ENCODE measurements at places on chromosomes 2 and 18. TPM values are rescaled to one million over a fixed set of nuclear protein-coding genes. Genes with fewer than 3 reads are reported as not detected.

Gene MC2R
- polyA plus RNA-seq = 48.4 TPM

Gene IL1B
- 5.9 TPM for polyA plus RNA-seq

Gene RPRM
- 1.4 TPM for polyA plus RNA-seq

Gene CDH2
- 166 TPM for polyA plus RNA-seq

Gene AQP12B
- polyA plus RNA-seq = 0.48 TPM

Gene ALK
- 0.34 TPM for polyA plus RNA-seq

Gene IL36G
- polyA plus RNA-seq = not detected

Gene PLA2R1
- 7.3 TPM for polyA plus RNA-seq

Gene CRYGC
- not detected for polyA plus RNA-seq

Gene ALLC
- polyA plus RNA-seq = 7.9 TPM

Gene PSMA8
- polyA plus RNA-seq = 0.07 TPM

Gene UGT1A6
- polyA plus RNA-seq = 0.16 TPM

Gene FOXD4L1
- polyA plus RNA-seq = 0.47 TPM

Gene SLC8A1
- 1.8 TPM for polyA plus RNA-seq

Gene CFAP53
- 1.1 TPM for polyA plus RNA-seq

Gene KANSL3
- polyA plus RNA-seq = 22.3 TPM

Gene ABCG8
- 0.11 TPM for polyA plus RNA-seq

Gene SUMO1
- polyA plus RNA-seq = 101 TPM

Gene PDE1A
- 6.3 TPM for polyA plus RNA-seq

Gene OTOS
- not detected for polyA plus RNA-seq

Gene RNMT
- polyA plus RNA-seq = 19.4 TPM

Gene TEX44
- not detected for polyA plus RNA-seq

Gene DARS1
- 146 TPM for polyA plus RNA-seq

Gene TUBA4B
- not detected for polyA plus RNA-seq

Gene LHCGR
- 4.3 TPM for polyA plus RNA-seq

Gene POLR1A
- polyA plus RNA-seq = 6.8 TPM

Gene HOXD12
- not detected for polyA plus RNA-seq
